Camera-type eye (tissue), 1 donor: ENCODE measurements at places on chromosomes 7 and 10. TPM values are rescaled to one million over a fixed set of nuclear protein-coding genes. Genes with fewer than 3 reads are reported as not detected.

SPDYE6 gene
- total RNA-seq, result not detected

NFE2L3 gene
- 3.7 TPM for total RNA-seq

WAC gene
- 183 TPM for total RNA-seq

CALML5 gene
- 3.3 TPM for total RNA-seq

DCLRE1A gene
- 17.3 TPM for total RNA-seq

CAPZA2 gene
- 164 TPM for total RNA-seq
